ENCODE measurements at places on chromosomes 3 and 15. TPM values are rescaled to one million over a fixed set of nuclear protein-coding genes. Genes with fewer than 3 reads are reported as not detected.

CCNB2 gene
- 4.4 TPM for polyA plus RNA-seq

SAMMSON gene
- polyA plus RNA-seq: not detected

STARD5 gene
- 0.10 TPM for polyA plus RNA-seq

DPPA2 gene
- not detected for polyA plus RNA-seq

SLC28A1 gene
- polyA plus RNA-seq: not detected

CCDC9B gene
- not detected for polyA plus RNA-seq

EIF4A2 gene
- polyA plus RNA-seq: 2,975 TPM

EPB42 gene
- not detected for polyA plus RNA-seq

ATP10A gene
- not detected for polyA plus RNA-seq

TLR9 gene
- polyA plus RNA-seq: not detected

SST gene
- 12.1 TPM for polyA plus RNA-seq

Data from neural cell (in vitro differentiated cells).